ENCODE measurements at places on chromosomes 5 and 9.

GRCh38 chr9:437574-438001, 222.9 kb downstream of the DOCK8 start:
- DNase-seq, result no peak

DNA sequence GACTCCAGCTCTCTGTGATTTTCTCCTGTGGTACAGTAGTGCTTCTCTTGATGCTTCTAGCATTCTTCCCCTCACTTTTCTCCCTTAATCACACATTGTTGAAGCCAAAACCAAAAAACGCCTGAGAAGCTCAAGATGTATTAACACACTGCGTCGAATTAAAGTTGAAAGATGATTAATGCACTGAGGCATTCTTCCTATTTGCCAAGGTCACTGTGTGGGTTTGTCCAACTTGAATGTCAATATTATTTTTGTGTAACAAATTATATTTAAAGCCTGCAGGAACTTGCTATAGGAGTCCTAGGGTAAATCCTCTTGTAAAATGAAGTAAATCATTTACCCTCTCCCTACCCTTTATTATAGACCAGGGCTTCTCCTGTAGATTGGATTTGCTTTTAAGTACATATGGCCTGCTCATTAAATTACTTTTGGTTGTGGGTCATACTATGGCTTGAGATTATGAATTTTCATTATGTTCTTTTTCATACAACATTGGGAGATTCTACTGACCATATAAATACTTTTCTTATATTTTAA, 68.1 kb downstream of the GDA start:
- no peak for DNase-seq

DNA sequence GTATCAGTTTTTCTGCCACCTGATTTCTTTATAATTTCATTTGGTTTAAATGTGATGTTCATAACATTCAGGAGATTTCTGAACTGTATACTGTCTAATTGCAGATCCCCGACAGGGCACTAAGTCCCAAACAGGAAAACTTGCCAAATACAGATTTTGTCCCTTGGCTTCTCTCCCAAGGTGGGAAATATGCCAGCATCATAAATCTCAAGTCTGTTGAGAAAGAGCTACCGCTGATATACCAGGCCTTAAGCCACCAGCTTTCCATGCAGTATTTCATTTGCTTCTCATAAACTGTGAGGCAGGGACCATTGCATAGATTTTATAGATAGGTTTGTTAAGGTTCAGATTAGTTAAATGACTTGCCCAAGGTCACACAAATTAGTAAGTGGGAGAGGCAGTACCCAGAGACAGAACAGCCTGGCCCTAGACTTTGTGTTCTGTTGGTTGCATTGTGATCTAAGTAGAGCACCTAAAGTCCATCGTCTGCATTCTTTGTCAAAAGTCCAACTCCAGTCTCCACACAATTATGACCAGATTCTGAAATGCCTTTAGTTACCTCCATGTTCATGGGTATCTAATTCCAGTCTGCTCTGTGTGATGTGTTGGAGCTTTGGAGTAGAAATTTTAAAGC, 16.2 kb downstream of the GPR21 start:
- no peak for DNase-seq

GRCh38 chr9:128634651-128635262, 21.9 kb downstream of the DYNC2I2 start:
- no peak for DNase-seq

DNA sequence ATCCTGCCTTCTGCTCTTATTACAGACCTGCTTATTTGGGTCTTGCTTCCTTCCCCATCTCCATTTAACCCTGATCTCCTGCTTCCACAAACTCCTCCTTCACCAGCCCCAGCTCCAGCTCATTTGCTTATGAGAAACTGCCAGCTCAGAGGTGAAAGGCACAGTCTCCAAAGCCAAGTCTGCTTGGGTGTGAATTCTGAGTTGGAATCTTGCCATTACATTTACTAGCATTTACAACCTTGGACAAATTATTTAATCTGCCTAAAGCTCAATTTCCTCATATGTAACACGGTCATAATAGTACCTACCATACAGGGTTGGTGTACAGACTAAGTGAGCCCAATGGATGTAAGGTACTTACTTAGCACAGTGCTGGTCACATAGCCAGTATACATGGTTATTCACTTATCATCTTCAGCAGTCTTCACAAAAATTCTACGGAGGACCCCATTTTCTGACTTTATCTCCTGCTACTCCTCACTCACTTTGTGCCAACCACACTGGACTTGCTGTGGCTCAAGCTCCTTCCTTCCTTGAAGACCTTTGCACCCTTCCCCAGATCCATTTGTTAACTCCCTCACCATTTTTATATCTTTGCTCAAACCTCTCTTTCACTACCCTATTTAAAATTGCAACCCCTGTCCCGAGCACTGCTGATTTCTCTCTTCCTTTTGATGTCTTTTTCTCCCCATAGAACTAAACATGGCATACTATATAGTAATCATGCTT, 86.2 kb downstream of the DOCK2 start:
- no peak for DNase-seq

GRCh38 chr5:13932561-13932960, 11.9 kb downstream of the DNAH5 start:
- DNase-seq, result no peak

- DNase-seq, result no peak
Observed at GRCh38 chr5:103621548-103621930, 59.0 kb upstream of the NUDT12 start.

- DNase-seq, result no peak
Observed at GRCh38 chr9:9229269-9229668, 1383.5 kb downstream of the PTPRD start.

DNA sequence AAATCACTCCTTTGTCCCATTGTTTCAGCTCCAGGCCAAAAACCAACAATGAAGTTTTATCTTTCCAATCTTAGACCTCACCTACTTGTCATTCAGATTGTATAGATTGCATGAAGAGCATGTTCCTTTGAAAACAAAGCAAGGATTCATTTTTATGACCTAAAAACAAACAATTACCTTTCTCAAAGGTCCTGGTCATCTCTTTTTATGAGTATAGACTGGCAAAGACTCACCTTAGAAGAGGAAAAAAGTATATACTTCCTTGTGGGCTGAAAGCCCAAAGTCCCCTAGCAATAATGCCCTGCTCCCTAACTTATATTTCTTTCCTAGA, 28.4 kb upstream of the TLE1 start:
- no peak for DNase-seq

DNA sequence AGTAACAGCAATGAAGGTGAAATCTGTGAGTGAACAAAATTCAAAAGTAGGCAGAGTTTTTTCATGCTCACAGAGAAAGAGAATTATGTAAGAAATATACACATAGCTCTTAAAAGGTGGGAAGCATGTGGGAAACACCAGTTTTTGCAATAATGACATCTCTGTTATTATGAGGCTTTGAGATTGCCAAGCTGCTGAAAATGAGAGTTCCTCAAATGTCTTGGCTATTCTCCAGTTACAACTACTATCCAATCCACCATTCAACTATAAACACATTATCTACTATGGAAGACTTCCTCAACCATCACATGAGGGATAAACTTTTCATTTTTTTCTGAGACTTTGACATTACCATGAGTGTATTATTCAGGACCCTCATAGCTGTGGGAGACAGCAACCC, 420.8 kb upstream of the ACTBL2 start:
- DNase-seq, result no peak

DNA sequence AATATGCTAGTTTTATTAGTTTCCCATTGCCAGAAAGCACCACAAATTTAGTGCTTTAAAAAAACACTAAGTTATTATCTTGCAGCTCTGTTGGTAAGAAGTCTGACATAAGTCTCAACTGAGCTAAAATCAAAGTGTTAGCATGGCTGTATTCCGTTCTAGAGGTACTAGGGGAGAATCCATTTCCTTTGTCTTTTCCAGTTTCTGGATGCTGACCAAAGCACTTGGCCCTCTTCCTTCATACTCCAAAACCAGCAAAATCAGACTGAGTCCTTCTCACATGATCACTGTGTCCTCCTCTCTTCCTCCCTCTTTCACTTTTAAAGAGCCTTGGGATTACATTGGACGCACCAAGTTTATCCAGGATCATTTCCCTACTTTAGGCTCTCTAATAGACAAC, 9.5 kb downstream of the CDH18 start:
- DNase-seq, result no peak

DNA sequence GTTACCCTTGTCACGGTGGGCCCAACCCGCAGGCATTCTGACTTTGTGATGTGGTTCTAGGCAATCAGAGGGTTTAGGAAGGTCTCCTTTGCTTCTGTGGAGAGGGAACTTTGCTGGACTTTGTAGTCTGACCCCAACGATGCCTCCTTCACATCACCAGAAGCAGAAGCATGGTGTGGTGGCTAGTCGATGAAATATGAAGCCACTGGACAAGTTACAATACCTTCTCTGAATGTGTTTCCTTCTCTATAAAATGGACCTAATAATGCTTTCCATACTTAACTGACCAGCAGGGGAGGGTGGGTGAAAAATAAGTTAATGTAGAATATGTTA, 607 bp downstream of the SPEF2 start:
- DNase-seq, result no peak

- DNase-seq, result no peak
Observed at GRCh38 chr5:19751326-19751725, 236.7 kb downstream of the CDH18 start.

DNA sequence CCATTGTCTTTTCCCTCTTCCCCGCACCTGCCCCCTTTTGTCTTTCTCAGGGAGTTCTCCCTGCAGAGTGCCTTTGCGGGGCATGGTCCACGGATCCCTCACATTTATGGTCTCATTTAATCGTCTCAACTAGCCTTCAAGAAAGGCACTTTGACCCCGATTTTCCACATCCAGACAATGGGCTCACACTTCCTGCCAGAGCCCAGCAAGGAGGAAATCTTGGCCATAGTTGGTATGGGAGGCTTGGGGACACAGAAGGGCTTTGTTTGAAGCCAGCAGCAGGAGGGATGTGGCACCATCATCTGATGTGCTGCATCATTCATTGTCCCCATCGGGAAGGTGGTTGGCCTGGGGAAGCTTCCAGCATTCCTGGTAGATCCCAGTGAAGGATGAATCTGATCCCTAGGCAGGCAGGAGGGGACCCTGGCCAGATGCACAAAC, 24.9 kb downstream of the GSN start:
- no peak for DNase-seq

- no peak for DNase-seq
Observed at GRCh38 chr9:87065981-87066380, 118.7 kb upstream of the GAS1 start.

- no peak for DNase-seq
Observed at GRCh38 chr5:158381614-158382160, 522.7 kb upstream of the CLINT1 start.

DNA sequence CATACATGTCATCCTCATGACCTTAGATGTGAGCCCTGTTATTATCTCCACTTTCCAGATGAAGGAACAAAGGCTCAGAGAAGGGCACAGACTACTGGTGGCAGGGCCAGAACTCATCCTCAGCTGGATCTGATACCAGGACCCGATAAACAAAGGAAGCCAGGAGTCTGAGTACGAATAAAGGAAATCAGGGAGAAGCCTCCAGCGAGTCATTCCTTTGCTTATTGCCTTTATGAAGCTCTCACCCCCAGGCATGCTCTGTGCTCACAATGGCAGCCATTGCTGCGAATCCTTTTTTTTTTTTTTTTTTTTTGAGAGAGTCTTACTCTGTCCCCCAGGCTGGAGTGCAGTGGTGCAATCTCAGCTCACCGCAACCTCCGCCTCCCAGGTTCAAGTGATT, 130.1 kb downstream of the GAPVD1 start:
- DNase-seq, result no peak

DNA sequence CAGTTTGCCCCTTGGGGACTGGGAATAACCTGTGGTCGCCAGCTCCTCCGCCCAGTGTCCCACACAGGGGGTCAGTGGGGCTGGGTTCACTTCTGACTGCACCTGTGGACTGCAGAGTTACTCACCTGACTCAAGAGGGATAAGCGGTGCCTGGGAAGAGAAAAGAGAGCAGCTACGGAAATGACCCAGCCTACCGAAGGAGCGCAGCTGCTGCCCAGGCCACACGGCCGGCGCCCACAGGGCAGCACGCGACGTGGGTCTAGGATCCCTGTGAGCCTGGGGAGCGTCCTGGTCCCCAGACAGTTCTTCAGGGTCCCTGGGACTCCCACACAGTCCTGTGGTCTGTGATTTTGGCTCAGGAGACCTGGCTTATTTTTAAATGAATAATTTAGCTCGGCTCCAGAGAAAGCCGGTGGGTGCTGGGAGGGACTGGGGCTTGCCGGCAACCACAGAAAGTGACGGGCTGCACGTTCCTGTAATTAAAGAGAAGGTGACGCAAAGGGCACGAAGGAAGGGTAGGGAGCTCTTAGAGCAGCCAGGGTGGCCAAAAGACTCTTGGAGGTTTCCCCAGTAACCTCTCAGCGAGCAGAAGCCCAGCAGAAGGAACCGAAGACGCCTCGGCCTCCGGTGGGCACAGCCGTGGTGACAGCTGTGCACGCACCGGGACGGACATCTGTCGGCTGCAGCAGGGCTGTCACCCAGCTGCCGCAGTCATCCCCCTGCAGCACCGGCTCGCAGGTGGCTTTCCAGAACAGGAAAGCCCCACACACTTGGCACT, 97.5 kb upstream of the FCN2 start:
- DNase-seq, result no peak

- no peak for DNase-seq
Observed at GRCh38 chr9:17509701-17510100, 69.2 kb upstream of the SH3GL2 start.

DNA sequence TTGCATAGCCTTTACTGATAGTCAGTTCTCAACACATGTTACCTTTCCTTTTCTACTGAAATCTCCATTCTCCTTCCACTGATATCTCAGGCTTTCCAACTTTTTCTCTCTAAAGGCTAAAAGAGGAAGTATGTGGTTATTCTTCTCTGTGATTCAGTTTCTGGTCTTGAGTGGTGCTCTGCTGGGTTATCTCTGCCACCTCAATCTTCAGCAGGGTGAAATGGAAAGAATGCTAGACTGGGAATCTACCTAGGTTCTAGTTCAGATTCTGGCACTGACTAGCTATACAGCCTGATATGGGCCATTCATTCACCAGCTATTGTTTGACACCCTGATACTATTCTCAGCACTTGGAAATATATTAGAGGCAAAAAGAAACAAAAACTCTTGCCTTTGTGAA, 124.9 kb upstream of the GRIA1 start:
- DNase-seq, result no peak

DNA sequence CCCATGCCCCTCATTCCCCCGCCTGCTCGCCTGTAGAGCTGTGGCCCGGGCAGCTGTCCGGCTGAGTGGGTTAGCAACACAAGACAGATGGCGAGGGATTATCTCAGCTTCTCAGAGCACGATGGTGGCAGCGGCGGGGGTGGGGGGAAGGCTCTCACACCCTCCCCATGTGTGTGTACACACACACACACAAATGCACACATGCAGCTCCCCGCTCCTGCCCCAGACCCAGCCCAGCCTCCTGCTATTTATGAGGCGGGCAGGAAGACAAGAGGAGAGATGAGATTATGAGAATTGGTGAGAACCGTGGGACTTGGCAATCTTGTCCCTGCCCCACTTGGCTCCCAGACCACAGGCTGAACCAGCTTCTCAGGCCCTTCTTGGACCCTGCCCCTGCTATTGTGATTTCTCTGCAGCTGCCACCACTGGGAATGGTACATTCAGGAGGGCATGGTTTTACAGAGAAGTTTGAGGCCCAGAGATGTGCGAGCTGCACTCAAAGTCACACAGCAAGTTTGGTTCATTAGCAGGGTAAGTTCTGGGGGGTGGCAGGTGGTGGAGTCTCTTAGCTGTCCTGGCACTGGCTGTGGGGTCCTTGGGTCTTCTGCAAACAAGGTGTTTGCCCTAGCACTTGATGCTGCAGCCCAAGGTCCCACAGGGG, 51.0 kb upstream of the PSD2 start:
- DNase-seq, result no peak

GRCh38 chr5:38846379-38847011, 683 bp downstream of the OSMR start:
- DNase-seq, result no peak

- DNase-seq, result no peak
Observed at GRCh38 chr9:71146511-71146910, 25.1 kb upstream of the TRPM3 start.

All from CD4-positive, alpha-beta T cell treated with Interleukin-17A for 1 hour (primary cell).